ENCODE measurements at places on chromosomes 16 and 17. TPM values are rescaled to one million over a fixed set of nuclear protein-coding genes. Genes with fewer than 3 reads are reported as not detected.
A peak's percentile ranks its signal among the peaks of the same experiment; 100 is the strongest.

KRT28 gene
- not detected for total RNA-seq

CDRT4 gene
- total RNA-seq, result 0.40 TPM

DNA sequence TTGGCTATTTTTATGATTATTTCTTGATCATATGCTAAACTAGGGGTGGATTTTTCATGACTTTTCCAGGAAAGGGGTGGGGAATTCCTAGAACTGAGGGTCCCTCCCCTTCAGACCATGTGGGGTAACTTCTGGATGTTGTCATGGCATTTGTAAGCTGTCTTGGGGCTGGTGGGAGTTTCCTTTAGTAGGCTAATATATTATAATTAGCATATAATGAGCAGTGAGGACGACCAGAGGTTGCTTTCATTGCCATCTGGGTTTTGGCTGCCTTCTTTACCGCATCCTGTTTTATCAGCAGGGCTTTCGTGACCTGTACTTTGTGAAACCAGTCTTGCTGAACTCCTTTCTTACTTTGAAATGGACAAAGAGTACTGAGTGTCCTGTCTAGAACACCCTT, 40.4 kb upstream of the ABCA5 start:
- DNase-seq, result peak; percentile 15
- peaks cover 7% of the 10 kb centered on the region for H3K4me1 ChIP-seq
- H3K27me3 ChIP-seq, result no peaks in the 10 kb centered on the region
- no peak overlapping the region for H3K27ac ChIP-seq
- no peaks in the 10 kb centered on the region for H3K36me3 ChIP-seq
- no peak overlapping the region for H3K4me3 ChIP-seq

DNA sequence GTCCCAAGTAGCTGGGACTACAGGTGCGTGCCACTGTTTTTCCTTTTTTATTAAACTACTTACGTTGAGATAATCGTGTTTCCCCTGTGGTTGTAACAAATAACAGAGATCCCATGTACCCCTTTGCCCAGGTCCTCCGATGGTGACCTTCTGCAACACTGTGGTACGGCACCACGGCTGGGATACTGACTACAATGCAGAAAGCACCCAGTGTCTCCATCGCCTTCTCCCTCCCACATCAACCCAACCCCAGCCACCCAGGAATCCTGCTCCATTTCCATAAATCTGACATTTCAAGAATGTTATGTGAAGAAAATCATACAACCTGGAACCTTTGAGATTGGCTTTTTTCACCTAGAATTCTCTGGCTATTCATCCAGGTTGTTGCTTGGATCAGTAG, 22.1 kb downstream of the MPRIP start:
- no peaks in the 10 kb centered on the region for H3K36me3 ChIP-seq
- no peak overlapping the region for H3K4me3 ChIP-seq
- H3K4me1 ChIP-seq, result no peaks in the 10 kb centered on the region
- no peak for DNase-seq
- H3K27ac ChIP-seq, result no peak overlapping the region

GRCh38 chr17:70181376-70181775, 12.0 kb downstream of the KCNJ2 start:
- H3K4me1 ChIP-seq, result no peaks in the 10 kb centered on the region
- no peak overlapping the region for H3K27ac ChIP-seq
- no peaks in the 10 kb centered on the region for H3K36me3 ChIP-seq
- H3K4me3 ChIP-seq, result no peak overlapping the region
- no peaks in the 10 kb centered on the region for H3K27me3 ChIP-seq

DNA sequence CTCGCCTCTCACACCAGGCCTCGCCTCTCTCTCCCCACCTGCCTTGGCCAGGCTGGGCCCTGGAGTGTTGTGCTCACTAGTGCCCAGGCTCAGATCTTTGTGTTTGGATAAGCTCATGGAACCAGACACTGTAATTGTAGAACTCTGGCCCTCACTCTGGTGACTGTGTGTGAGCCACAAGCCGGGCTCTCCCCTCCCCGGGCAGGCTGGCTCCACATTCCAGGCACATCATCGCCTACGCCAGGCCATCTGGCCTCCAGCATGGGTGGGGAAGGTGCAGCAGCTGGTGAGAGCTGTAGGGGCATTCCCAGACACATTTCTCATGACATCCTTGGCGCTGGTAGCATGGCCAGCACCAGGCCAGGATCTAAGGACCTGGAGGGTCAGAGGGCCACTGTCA, 202.3 kb downstream of the RAB11FIP4 start:
- H3K4me3 ChIP-seq, result no peak overlapping the region
- no peaks in the 10 kb centered on the region for H3K27me3 ChIP-seq
- H3K36me3 ChIP-seq, result no peaks in the 10 kb centered on the region
- DNase-seq, result no peak
- no peak overlapping the region for H3K27ac ChIP-seq

- peaks cover 28% of the 10 kb centered on the region for H3K4me1 ChIP-seq
- peak overlapping the region; percentile 94 for H3K27ac ChIP-seq
- H3K36me3 ChIP-seq, result no peaks in the 10 kb centered on the region
- H3K27me3 ChIP-seq, result no peaks in the 10 kb centered on the region
Measured at GRCh38 chr16:11224894-11225676, 30.9 kb downstream of the SOCS1 start.

BCL7C gene
- 20.3 TPM for total RNA-seq

DNA sequence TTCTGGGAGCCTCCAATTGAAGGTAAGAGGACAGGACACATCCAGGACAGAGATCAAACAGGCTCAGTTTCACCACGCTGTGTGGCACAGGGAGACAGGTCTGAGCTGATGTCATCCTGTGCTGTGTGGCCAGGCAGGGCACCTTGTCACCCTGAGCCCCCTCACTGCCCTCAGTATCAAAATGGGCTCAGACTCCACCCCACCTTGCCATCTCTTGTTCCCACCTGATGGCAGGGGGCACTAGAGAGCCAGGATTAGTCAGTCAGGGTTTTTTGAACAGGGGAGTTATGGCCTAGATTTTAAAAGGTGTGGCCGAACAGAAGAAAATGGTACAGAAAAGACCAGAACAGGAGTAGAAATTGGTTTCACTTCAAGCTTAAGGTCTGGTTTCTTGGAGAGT, 2.6 kb downstream of the KAT2A start:
- peaks cover 8% of the 10 kb centered on the region for H3K36me3 ChIP-seq
- no peak overlapping the region for H3K27ac ChIP-seq
- H3K27me3 ChIP-seq, result no peaks in the 10 kb centered on the region

CENPV gene
- 94.9 TPM for total RNA-seq

DNA sequence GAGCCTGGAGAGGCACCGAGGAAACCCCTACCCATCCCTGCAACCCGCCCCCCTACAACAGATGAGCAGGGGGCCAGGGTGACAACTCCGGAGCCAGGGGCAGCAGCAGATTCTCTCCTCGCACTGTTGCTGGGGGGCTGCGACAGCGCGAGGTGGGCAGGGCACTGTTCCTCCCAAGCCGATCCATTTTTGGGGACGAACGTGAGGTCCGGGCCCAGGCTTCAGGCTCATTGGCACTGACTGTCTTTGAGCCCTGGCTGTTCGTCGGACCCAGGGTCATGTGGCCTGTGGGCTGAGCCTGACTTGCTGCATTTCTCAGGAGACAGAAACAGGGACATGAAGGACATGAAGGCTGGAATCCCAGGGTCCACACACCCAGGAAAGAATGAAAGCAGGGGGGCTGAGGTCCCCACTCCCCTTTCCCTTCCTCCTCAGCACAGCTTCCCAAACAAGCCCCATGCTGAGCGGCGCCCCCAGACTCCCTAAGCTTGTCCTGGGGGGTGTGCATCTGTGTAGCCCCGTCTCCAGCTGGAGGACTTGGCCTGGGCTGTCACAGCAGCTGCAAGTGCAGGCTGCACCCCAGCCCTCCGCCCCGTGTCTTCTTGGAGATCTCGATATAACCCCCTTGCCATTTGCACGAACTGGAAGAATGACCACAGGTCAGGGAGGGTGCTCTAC, 18.7 kb downstream of the CEP295NL start:
- no peak overlapping the region for H3K4me3 ChIP-seq
- no peaks in the 10 kb centered on the region for H3K36me3 ChIP-seq
- H3K27me3 ChIP-seq, result no peaks in the 10 kb centered on the region
- no peak for DNase-seq
- no peak overlapping the region for H3K27ac ChIP-seq
- H3K4me1 ChIP-seq, result peaks cover 19% of the 10 kb centered on the region

DNA sequence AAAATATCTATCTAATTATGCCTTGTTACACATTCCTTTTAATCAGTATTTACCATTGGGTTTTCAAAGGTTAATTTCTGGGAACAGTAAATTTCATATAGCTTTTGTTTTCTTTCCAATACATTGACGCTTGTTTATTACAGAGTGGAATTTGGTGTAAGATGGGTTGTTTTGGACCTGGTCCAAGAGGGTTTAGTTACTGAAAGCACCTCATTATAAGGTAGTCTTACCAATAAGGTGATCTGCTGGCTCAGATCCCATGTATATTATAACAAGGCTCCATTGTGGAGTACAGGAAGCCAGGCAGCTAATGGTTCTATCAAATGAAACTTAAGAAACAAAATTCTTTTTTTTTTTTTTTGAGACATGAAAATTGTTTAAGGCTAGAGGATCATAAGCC, 87.3 kb upstream of the NACA2 start:
- no peak for DNase-seq
- H3K4me3 ChIP-seq, result no peak overlapping the region
- no peaks in the 10 kb centered on the region for H3K4me1 ChIP-seq
- no peak overlapping the region for H3K27ac ChIP-seq

- H3K4me3 ChIP-seq, result no peak overlapping the region
- peaks cover 2% of the 10 kb centered on the region for H3K36me3 ChIP-seq
- no peaks in the 10 kb centered on the region for H3K4me1 ChIP-seq
- H3K27me3 ChIP-seq, result no peaks in the 10 kb centered on the region
- DNase-seq, result no peak
Measured at GRCh38 chr17:29103341-29103740, 60.4 kb downstream of the PIPOX start.

GRCh38 chr16:68420366-68420942, 27.9 kb downstream of the SMPD3 start:
- no peak overlapping the region for H3K4me3 ChIP-seq
- DNase-seq, result no peak
- no peak overlapping the region for H3K27ac ChIP-seq
- H3K4me1 ChIP-seq, result peaks cover 25% of the 10 kb centered on the region

DNA sequence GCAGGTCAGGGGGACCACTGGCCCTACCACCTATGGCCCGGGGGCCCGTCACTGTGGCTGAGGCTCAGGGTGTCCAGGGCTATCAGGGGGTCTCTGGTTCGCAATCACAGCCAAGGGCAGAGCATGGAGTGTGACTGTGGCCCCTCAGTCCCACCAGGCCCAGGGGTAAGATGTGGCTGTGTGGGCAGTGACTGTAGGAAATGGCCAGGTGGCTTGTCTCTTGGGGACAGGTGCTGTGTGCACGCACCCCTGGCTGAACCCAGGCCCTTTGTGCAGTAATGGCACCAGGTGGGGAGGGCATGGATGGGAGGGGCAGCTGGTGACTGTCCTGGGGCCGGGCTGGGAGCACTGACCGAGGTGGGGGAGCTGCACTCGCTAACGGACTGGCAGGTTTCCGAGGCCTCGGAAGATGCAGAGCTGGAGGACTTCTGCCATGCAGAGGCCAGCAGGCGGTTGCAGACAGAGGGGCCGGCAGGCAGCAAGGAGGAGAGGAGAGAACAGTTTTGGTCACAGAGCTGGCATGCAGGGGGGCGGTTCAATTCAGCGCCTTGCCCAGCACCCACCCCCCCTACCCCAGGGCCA, 18.8 kb downstream of the IL34 start:
- H3K36me3 ChIP-seq, result no peaks in the 10 kb centered on the region
- H3K27me3 ChIP-seq, result no peaks in the 10 kb centered on the region
- no peaks in the 10 kb centered on the region for H3K4me1 ChIP-seq

CDK5R1 gene
- total RNA-seq, result 26.7 TPM

DNA sequence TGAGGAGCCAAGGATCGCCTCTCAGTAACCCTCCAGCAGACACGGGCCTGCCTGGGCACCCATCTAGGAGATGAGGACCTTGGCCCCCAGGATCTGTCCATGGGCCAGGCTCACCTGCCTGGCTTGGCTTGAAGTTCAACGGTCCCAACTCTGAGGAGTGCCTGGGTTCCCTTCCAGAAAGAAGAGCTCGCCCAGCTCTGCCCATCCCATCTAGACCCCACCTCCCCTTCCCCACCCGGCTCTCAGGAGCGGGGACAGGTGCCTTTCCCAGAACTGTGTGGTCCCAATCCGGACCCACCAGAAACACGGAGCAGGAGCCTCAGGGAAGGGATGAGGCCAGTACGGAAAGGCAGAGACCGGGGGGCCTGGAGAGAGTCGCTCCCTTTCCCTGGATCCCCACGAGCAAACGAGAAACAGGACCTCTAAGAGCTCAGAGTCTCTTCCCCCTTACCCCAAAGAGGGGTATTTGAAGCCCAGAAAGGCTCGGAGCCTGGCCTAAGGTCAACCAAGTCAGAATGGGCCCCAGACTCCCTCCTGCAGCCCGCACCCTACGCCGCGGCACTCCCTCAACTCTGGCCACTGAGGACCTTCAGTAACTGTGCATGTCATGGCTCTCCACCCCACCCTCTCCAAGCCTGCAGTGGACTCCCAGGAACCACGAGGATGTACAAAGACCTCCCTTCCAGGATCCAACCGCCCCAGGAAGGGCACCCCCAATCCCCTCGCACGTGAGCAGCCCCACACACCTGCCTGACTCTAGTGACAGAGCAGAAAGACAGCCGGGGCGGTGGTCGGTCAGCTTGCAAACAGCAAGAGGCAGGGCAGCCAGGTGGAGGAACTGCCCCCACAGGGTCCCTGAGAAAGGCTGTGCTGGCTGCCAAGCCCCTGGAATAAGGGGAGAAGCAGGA, 5.4 kb downstream of the CLUH start:
- H3K27me3 ChIP-seq, result no peaks in the 10 kb centered on the region
- H3K4me3 ChIP-seq, result no peak overlapping the region
- H3K36me3 ChIP-seq, result peaks cover 4% of the 10 kb centered on the region
- DNase-seq, result no peak
- H3K27ac ChIP-seq, result no peak overlapping the region

DNA sequence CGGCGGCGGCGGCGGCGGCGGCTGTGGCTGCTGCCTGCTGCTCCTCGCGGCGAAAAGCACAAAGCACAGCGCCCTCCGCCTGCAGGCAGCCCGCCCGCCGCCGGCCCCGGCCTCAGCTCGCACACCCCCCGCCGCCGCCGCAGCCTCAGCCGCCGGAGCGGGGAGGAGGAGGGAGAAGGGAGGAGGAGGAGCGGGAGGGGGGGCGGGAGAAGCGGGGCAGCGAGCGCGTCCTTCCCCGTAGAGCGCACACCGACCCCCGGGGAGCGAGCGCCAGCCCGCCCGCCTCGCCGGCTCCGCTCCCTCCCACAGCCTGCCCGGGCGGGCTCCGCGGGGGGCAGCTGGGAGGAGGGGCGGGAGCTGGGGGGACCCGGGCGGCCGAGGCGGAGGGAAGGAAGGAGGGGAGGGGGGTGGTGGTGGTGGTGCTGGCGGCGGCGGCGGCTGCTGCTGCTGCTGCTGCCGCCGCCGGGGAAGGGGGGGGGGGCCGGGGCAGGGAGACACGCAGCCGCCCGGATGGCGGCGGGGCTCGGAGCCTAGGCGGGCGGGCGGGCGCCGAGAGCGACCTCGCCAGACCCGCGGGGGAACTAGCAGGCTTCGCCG, at the start of gene UBTF:
Gene UBTF, minus strand, starts transcription at position 60 of the 597 bp plus-strand sequence. CDS start 1,446 bp downstream, outside the sequence.
- peak within 1 kb of the TSS; percentile 91 for H3K27ac ChIP-seq
- peak within 1 kb of the TSS; percentile 98 for H3K4me3 ChIP-seq
- H3K4me1 ChIP-seq, result peaks cover 20% of the 10 kb centered on the region
- H3K36me3 ChIP-seq, result peaks cover 15% of the 10 kb centered on the region

MT3 gene
- total RNA-seq, result not detected

Data from GM12878 (cell line).